H4 (cell line): ENCODE measurements at places on chromosomes 2 and 18. TPM values are rescaled to one million over a fixed set of nuclear protein-coding genes. Genes with fewer than 3 reads are reported as not detected.

The FZD7 gene
- total RNA-seq = 19.0 and 25.2 TPM in 2 replicates

DNA sequence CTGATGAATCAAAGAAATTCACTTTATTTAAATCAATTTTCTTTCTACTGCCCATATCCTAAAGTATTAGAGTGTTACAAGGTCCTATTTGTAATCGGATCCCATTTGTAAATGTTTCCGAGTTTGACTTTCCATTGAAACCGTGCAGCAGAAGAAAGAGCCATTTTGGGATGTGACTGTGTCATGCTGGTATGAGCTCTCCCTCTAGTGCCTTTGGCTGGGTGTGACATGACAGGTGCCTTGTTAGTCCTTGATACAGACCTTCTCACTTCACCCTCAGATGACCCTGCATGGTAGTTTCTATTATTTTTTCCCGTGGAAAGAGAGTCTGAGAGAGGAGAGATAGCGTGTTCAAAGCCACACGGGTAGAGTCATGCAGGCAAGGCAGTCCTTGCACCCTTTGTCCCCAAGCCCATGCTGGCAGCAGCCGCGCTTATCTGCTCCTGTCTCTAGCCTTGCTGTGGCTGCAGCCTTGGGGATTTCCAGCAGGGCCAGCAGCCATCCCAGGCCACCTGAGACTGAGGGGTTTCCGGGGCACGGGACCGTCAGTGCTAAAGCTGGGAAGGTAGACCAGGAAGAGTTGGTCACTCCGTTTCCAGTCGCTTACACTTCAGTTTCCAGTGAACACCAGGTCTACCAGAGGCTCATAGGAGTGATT is 21.4 kb downstream of the CHMP1B start:
- DNase-seq = no peak

- no peak for DNase-seq
These were observed 32.3 kb downstream of the KCNIP3 start for GRCh38 chr2:95329401-95329800.

- DNase-seq = no peak
These were observed 69.5 kb downstream of the RPIA start for GRCh38 chr2:88760819-88761598.

GRCh38 chr2:74162951-74163350 is 15.2 kb upstream of the BOLA3 start:
- DNase-seq = no peak

DNA sequence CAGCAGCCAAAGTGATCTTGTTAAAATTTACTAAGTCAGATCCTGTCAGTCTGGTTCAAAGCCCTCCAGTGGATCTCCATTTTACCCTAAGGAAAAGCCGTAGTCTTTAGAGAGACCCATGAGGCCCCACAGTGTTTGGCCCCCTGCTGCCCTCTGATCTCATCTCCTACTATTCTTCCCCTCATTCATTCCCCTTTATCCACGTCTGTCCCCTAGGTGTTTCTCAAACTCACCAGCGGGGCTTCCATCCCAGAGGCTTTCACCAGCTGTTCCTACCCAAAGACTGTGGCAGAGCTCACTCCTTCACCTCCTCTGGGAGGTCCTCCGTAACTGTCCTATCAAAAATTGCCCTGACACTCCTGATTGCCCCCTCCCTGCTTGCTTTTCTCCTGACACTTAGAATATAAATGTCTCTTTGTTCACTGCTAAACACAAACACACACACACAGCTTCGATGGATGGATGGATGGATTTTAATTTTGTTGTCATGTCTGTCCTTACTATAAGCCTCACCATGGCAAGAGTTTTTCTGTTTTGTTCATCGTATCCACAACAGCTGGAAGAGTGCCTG is 26.1 kb downstream of the LIMS1 start:
- DNase-seq = no peak

DNA sequence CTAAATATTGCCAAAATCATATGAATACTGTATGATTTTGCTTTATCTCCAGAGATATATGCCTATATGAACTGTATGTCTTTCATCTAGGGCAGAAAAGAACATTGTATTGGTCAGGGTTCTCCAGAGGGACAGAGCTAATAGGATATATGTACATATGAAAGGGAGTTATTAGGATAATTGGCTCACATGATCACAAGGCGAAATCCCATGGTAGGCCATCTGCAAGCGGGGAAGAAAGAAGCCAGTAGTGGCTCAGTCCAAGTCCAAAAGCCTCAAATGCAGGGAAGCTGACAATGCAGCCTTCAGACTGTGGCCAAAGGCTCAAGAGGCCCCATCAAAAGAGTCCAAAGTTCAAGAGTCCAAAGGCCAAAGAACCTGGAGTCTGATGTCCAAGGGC is 209.9 kb downstream of the RNF144A start:
- no peak for DNase-seq

DNA sequence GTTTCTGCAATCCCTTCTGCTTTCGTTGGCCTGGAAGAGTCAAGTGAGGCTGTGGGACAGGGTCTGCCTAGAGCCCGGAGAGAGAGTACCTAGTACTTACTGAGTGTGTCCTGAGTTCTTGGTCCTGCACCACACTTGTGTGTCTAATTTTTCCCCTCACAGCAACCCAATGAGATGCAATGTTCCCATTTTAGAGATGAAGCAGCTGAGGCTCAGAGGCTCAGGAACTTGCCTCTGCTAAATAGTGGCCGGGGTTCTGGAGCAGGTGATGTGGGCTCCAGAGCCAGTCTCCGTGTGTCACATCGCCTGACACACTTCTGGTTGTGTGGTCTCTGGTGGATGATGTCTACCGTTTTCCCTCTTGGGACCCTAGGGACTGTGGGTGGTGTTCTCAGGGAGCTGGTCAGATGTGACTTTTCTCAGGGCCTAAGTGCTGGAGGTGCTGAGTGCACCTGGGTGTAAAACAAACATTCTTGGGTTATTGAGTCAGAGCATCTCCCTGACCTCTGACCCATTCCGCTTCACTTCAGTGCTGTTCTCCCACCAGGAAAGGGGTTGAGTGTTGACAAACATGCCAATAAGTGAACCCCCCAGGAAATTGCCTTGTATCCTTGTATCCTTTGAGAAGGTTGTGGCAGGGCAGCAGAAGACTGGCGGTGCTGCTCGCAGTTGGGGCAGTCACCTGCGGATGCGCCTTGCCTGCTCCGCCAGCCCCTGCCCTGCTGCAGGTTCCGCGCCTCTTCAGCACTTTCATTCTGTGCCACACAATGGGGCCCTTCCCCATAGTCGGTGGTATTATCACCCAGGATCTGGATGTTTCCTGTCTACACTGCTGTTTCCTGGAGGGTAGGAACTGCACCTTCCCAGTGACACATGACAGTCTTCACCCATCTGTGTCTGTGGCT is 32.1 kb downstream of the HK2 start:
- DNase-seq = no peak

GRCh38 chr2:2656115-2657011 is 325.3 kb upstream of the MYT1L start:
- no peak for DNase-seq

The IL1R2 gene
- 0.70 and 3.3 TPM in 2 replicates for total RNA-seq

DNA sequence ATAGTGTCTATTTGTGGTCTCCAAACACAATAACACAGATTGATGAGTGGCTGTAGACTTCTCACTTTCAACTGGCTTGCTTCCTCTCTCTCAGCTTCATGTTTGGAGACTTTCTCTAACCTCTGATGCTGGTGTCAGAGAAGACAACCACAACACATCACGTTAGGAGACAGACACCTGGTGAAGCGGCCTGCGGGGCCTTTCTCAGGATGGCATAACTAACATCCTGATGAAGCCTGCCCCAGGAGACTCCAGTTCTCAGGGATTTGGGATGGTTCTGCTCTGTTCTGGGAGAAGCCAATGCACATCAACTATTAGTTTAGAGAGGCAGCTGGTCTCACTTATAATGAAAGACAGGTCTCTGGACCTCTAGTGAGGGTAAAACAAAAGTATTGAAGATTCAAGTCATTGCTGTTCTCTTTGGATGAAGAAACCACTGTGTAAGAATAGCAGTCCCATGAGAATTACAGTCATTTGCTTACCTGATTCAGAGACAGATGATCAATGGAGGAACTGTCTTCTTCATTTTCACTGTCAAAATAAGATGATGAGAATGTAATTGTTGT is 2.0 kb downstream of the IL1A start:
- DNase-seq = no peak

DNA sequence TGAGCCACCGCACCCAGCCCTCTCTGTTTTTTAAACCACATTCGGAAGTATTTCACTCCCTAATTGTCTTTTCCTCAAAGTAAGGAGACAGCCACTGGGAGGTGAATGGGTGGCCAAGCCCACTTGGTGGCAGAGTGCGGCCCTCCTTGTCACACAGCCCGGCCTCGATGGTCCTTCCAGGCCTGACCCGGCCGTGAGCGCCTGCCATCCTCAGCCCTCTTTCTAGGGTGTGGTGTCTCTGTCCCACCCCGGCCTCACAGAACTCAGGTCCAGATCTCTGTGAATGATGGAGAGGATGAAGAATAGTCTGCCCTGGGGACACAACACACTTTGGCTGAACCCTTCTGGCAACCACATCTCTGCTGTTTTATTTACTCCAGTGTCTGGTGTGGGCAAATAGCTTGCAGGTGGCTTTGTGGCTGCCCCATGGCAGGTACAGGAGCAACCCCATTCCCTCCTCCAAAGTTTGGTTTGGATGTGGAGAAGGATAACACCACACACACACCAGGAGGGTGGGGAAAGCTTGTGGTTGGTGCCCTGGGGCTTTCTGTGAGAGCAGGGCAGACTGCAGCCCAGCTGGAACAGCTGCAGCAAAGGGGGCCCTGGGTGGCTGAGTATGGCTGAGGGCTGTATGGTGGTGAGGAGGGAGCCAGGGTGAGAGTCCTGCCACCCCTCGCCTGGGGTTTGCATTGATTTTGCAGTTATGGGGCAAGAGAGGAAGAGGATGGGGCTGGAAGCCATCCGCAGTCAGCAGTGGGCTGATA is 88.6 kb downstream of the FAM168B start:
- DNase-seq = no peak

The LPIN2 gene
- 17.1 and 21.6 TPM in 2 replicates for total RNA-seq

GRCh38 chr2:237068005-237068576 is 17.6 kb upstream of the COPS8 start:
- DNase-seq = no peak

DNA sequence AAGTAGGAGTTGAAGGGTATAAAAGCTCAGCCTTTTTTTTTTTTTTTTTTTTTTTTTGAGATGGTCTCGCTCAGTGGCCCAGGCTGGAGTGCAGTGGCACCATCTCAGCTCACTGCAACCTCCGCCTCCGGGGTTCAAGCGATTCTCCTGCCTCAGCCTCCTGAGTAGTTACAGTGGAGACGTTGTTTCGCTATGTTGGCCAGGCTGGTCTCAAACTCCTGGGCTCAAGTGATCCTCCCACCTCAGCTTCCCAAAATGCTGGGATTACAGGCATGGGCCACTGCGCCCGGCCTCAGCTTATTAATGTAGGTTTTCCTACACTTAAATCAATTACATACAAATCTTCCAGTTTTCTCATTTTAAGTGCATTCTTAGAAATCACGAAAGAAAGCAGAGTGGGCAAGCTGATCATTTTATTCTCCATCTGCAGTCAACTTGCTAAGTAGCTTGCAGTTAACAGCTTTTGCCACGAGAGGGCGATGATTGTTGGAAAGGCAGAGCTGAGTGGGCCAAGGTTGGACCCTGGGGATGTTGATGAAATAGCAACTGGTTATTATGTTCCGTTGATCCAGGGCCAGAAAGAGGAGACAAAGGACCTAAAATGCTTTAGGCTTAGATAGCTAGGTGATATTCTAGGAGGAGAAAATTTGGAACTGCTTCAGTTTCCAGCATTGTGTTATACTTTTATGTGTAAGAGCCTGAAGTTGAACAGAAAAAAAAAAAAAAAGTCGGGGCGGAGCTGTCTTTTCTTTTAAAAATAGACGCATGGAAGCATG is 234.4 kb upstream of the EPAS1 start:
- peak; percentile 83 for DNase-seq

GRCh38 chr2:216554286-216554685 is 55.6 kb downstream of the RPL37A start:
- no peak for DNase-seq

- DNase-seq = no peak
These were observed 25.1 kb downstream of the TRAF3IP1 start for GRCh38 chr2:238345297-238345968.

The ASXL3 gene
- 0.41 and 1.3 TPM in 2 replicates for total RNA-seq

DNA sequence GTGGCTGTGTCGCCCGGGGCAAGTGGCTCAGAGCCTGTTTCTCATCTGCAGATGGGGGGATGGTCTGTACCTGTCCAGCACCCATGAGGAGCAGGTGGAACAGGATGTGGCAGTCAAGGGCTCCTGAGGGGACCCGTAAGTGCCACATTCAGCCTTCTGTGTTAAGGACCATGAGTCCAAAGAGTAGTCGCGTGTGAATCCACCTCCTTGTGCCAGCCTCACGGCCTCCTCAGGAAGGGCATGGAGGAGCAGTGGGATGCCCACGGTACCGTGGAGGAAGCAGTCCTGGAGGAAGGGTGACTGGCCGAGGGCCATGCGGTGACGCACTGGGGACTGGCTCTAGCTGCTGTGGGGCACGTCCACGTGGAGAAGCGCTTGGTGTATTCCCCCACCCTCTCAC is 61.1 kb downstream of the ODC1 start:
- DNase-seq = no peak

DNA sequence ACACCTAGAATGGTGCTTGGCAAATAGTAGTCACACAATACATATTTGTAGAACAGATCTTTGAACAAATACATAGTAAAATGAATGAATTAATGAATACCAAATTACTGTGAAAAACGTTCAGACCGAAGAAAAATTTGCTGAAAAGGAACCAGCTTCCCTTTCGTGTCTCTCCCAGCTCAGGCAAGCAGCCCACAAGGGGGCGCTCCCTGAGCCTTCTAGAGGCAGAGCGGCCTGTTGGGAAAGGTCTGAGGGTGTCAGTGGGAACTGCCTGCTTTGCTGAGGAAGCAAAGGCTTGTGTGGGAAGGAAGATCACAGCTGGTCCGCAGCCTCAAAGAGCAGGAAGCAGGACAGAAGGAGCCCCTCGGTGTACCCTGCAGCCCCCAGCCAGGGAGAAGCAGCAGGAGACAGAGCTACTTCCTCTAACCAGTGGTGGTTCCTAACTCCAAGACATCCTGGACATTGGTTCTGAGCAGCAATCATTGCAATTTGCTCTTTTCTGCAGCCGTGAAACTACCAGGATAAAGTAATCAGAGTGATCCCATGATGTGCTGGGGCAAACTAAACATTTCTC is 231.1 kb downstream of the ANKRD30B start:
- DNase-seq = peak; percentile 43

GRCh38 chr2:181231151-181231550 is 226.0 kb upstream of the ITGA4 start:
- DNase-seq = no peak
